ENCODE measurements at places on chromosomes 16 and 17.

DNA sequence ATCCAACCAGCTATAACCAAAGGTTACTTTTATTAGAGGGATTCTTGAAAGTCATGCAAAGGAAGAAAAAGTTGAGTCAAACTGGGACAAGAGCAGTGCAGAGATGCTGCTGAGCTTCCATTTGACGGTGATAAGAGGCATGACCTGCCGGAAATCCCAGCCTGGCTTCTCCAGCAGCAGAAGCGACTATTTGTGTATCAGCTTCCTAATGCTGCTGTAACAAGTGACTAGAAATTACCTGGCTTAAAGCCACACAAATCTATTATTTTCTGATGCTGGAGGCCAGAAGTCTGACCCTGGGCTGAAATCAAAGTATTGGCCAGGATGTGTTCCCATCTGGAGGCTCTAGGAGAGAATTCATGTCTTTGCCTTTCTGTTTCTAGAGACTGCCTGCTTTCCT lies 41.6 kb upstream of the CPPED1 start:
- no peaks in the 10 kb centered on the region for H3K36me3 ChIP-seq
- H3K27ac ChIP-seq, result no peak overlapping the region
- H3K4me1 ChIP-seq, result no peaks in the 10 kb centered on the region
- H3K4me3 ChIP-seq, result no peak overlapping the region

DNA sequence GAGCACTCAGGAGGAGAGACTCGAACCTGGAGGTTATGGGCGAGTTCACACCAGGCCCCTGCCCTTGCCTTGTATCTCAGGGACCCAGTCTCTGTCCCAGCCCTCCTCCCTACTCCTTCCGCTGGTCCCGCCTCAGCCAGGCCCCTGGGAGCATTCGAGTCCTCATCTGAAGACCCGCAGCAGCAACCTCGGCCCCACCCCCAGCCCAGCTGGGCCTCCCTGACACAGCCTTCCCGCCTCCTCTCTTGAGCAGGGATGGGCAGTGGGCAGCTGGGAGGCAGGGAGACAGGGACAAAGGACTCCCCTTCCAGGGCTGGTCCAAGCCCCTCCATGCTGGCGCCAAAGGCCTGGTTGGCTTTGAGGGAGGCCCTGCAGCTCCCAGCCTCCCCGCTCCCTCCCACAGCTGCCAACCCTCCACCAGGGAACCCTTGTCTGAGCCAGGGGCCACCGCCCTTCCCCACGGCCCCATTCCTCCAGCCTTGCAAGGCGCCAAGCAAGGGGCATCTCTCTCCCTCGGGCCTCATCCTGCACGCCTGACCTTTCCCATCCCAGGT lies 15.4 kb upstream of the ZC3H18 start:
- no peak overlapping the region for H3K27ac ChIP-seq
- peaks cover 11% of the 10 kb centered on the region for H3K4me1 ChIP-seq
- H3K27me3 ChIP-seq, result peaks cover 5% of the 10 kb centered on the region
- no peak overlapping the region for H3K4me3 ChIP-seq
- H3K36me3 ChIP-seq, result no peaks in the 10 kb centered on the region

DNA sequence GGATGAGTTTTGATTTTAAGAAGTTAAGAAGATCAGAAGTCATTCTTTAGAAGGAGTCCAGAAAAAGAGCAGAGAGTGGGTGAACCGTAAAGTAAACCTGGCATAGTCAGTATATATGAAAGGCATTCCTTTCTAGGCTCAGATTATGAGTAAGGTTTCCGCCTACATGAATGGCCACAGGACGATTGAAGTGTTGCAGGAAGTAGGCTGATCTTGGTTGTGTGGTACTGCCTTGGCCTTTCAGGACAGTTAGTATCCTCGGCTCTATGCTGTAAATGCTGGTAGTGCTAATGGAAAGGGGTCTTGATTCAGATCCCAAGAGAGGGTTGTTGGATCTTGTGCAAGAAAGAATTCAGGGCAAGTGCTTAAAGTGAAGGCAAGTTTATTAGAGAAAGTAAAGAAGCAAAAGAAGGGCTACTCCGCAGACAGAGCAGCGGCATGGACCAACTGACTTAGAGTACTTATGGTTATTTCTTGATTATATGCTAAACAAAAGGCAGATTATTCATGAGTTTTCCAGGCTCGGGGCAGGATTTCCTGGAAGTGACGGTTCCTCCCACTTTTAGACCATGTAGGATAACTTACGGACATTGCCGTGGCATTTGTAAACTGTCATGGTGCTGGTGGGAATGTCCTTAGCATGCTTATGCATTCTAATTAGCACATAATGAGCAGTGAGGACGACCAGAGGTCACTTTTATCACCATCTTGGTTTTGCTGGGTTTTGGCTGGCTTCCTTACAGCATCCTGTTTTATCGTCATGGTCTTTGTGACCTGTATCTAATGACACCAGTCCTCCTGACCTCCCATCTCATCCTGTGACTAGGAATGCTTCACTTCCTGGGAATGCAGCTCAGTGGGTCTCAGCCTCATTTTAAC lies 164.8 kb downstream of the SNX29 start:
- H3K27me3 ChIP-seq, result no peaks in the 10 kb centered on the region
- no peak overlapping the region for H3K27ac ChIP-seq
- DNase-seq, result no peak
- no peak overlapping the region for H3K4me3 ChIP-seq
- peaks cover 5% of the 10 kb centered on the region for H3K36me3 ChIP-seq
- H3K4me1 ChIP-seq, result peaks cover 2% of the 10 kb centered on the region

DNA sequence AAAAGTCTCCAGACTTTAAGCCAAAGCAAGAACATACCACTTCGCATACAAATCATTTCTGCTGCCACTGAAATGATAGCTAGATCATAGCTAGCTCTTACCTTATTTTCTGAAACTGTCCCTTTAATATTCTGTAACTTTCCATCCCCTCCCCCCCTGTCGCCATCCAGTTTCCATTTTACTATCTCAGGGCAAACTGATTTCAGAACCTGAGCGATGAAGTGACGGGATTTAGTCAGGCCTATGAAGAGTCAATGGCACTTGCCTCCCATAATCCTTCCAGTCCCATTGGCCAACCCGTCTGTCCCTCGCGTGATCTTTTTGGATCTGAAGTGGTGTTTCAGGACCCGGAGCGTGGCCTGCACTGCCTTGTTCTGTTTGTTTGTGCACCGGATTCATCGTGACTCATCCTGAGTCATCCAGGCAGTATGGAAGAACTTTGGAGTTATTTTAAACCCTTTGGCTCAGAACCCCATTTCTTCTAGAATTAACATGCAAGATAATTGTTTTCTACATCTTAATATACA lies 199.8 kb upstream of the CHMP6 start:
- H3K4me3 ChIP-seq, result peak overlapping the region; percentile 58
- peaks cover 42% of the 10 kb centered on the region for H3K36me3 ChIP-seq
- H3K4me1 ChIP-seq, result peaks cover 87% of the 10 kb centered on the region
- H3K27me3 ChIP-seq, result no peaks in the 10 kb centered on the region

GRCh38 chr17:56870081-56870651 lies 36.2 kb downstream of the DGKE start:
- H3K27ac ChIP-seq, result peak overlapping the region; percentile 54
- peaks cover 9% of the 10 kb centered on the region for H3K4me1 ChIP-seq
- H3K36me3 ChIP-seq, result no peaks in the 10 kb centered on the region
- no peaks in the 10 kb centered on the region for H3K27me3 ChIP-seq
- peak; percentile 18 for DNase-seq

GRCh38 chr16:53692146-53692545 lies 11.5 kb downstream of the RPGRIP1L start:
- H3K27me3 ChIP-seq, result no peaks in the 10 kb centered on the region
- DNase-seq, result no peak
- H3K4me1 ChIP-seq, result no peaks in the 10 kb centered on the region
- H3K36me3 ChIP-seq, result peaks cover 15% of the 10 kb centered on the region

DNA sequence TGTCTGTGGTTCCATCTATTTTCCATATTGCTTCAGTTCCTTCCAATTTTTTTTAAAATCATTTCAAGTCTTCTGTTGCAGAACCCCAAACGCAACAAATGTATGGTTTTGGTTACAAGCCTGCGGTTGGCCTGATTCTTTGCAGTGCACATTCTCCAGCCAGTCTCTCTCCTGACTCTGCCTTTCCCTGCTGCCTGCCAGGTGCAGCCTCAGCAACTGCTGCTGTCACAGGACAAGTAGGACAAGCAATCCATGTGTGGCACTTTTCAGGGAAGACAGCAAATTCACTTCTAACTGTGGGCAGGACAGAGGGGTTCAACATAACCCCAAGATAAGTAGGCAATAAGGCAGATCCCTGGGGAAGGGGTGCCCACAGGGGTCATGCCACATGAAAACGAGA lies 24.2 kb downstream of the EMP2 start:
- H3K4me1 ChIP-seq, result peaks cover 8% of the 10 kb centered on the region
- H3K27me3 ChIP-seq, result peaks cover 18% of the 10 kb centered on the region
- H3K27ac ChIP-seq, result no peak overlapping the region
- no peak for DNase-seq
- H3K4me3 ChIP-seq, result no peak overlapping the region

GRCh38 chr17:6070913-6071511 lies 833 bp downstream of the WSCD1 start:
- no peak overlapping the region for H3K27ac ChIP-seq
- H3K27me3 ChIP-seq, result peaks cover 48% of the 10 kb centered on the region
- H3K4me1 ChIP-seq, result peaks cover 10% of the 10 kb centered on the region
- peak overlapping the region; percentile 43 for H3K4me3 ChIP-seq
- peak; percentile 19 for DNase-seq
- no peaks in the 10 kb centered on the region for H3K36me3 ChIP-seq

DNA sequence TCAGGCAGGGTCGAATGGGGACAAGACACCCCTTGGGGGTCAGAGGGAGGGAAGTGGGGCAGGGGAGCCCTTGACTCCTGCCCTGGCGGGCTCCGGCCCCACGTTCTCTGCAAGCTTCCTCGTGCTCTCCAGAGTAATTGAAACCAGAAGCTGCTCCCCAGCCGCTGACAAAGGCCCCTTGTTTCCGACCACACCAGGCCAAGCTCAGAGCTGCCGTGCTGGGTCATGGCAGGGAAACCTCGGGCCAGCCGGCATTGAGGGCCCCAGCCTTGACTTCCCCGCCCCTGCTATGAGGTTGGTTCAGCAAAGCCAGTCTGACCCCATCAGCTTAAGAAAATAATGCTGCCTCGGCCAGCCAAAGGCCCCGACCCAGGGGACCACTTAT lies 43.3 kb downstream of the TIMM22 start:
- peaks cover 5% of the 10 kb centered on the region for H3K36me3 ChIP-seq
- no peak for DNase-seq
- H3K27me3 ChIP-seq, result no peaks in the 10 kb centered on the region
- no peaks in the 10 kb centered on the region for H3K4me1 ChIP-seq

- peaks cover 8% of the 10 kb centered on the region for H3K36me3 ChIP-seq
- H3K4me1 ChIP-seq, result peaks cover 22% of the 10 kb centered on the region
- DNase-seq, result peak; percentile 62
- H3K4me3 ChIP-seq, result peak within 1 kb of the TSS; percentile 96
- no peaks in the 10 kb centered on the region for H3K27me3 ChIP-seq
Observed at GRCh38 chr17:16353317-16354174, at the start of gene CENPV. CENPV (minus strand) TSS chr17:16353469; CDS start chr17:16353436, 33 bp downstream.

DNA sequence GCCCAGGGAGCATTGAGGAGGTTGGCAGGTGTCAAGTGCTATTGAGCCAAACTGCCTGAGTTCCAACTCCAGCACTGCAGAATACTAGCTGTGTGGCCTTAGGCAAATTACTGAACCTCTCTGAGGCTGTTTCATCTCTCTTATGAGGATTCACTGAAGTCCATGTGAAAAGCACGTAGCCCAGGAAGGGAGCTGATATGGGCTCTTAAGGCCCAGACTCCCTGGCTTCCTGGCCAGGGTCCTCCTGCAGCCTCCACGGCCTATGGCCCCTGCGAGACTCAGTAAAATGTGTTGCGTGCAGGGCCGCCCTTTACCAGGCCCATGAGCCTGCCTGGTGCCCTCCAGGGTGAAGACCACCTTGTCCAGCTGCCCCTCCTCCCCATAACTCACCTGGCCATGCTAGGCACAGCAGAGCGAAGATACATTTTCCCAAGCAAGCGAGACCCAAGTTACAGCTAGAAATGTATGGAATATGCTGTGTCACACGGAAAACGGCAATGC lies 133.7 kb upstream of the TNRC6C start:
- H3K27ac ChIP-seq, result no peak overlapping the region
- no peaks in the 10 kb centered on the region for H3K36me3 ChIP-seq
- peaks cover 7% of the 10 kb centered on the region for H3K4me1 ChIP-seq
- DNase-seq, result no peak

- H3K27me3 ChIP-seq, result peaks cover 6% of the 10 kb centered on the region
- H3K4me3 ChIP-seq, result no peak overlapping the region
- no peaks in the 10 kb centered on the region for H3K36me3 ChIP-seq
- DNase-seq, result peak; percentile 21
Observed at GRCh38 chr17:9729034-9729650, 62.2 kb downstream of the DHRS7C start.

Data from activated naive CD4-positive, alpha-beta T cell treated with anti-CD3 and anti-CD28 coated beads for 36 hours (primary cell).